ENCODE measurements at places on chromosomes 6 and 20.

DNA sequence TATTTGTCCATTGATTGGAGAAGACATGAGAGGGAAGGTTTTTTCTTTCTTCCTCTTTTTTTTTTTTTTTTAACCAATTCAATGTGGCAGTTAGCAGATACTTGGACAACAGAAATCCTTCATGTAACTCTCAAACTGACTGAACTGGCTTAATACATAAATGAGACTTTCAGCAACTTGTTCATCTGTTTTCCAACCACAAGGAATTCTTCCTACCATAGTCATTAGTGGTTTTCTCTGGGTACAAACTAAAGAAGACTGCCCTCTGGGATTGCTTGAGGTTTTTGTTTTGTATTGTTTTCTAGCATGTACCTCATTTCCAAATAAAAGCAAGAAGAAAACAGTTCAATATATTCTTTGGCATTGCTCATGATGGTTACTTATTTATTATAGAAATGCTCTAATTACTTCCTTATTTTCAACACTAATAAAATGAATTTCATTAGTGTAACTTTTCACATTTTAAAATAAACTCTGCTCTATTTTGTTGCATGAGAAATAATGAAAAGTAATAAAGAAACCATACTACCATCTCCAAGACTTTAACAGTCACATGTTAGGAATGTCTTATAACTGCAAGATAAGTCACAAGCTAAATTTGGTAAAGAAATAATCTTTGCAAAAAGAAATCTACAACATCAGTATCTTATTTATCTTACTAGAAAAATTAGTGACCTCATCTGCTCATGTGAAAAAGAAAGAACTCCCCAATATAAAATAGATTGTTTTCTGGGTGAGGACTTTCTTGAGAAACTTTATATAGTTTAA lies 52.0 kb downstream of the ME1 start:
- peak; percentile 54 for DNase-seq

GRCh38 chr6:57305107-57305506 lies 12.3 kb upstream of the PRIM2 start:
- no peak for DNase-seq

GRCh38 chr6:157806131-157806855 lies 16.8 kb upstream of the SNX9 start:
- DNase-seq: no peak

GRCh38 chr6:39054577-39055142 lies 6.1 kb downstream of the GLP1R start:
- DNase-seq: no peak

DNA sequence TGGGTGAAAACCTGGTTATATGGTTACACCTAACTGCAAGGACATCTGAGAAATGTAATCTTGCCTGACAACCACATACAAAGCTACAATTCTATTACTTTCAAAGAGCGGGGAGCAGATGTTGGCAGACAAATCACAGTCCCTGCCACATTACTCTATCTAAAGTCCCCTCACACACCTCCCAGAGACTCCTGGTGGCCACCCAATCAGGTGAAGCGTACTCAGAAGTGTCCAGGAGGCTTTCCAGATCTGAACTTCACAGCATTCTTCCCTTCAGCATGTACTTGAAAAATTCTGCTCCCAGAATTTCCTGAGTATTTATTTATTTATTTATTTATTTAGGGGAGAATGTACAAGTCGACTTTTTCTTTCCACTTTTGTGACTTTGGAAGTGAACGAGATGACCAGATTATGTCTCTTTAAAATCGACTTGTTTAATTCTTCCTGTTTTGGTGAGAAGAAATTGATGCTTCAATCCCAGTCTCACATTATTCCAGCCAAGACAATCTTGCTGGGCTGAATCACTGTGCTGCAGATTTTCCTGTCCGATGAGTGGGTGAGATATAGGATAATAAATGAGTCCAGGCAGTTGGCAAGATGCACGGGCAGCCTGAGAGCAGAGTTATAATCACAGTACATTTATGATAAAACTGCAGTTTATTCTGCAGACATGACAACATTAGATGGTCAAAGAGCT lies 46.9 kb upstream of the POPDC3 start:
- DNase-seq: peak; percentile 29

DNA sequence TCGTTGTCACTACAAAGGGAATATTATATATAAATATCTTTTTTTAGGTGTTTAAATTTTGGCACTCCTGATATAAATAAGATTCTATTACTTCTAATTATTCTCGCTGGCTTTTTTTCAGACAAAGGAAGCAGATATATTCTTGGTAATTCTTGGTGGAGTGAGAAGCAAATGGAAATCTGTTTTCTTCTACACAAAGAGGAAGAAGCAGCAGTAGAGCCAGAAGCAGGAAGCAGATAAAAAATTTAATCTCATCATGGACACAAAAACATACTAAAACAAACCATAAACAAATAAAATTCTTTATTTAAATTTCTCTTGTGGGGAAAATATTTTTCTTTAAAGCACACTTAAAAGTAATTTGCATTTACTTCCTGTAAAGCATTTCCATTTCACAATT lies 3.7 kb upstream of the KIAA0319 start:
- DNase-seq: no peak

- no peak for DNase-seq
Measured at GRCh38 chr6:37745748-37746147, 48.1 kb upstream of the MDGA1 start.

DNA sequence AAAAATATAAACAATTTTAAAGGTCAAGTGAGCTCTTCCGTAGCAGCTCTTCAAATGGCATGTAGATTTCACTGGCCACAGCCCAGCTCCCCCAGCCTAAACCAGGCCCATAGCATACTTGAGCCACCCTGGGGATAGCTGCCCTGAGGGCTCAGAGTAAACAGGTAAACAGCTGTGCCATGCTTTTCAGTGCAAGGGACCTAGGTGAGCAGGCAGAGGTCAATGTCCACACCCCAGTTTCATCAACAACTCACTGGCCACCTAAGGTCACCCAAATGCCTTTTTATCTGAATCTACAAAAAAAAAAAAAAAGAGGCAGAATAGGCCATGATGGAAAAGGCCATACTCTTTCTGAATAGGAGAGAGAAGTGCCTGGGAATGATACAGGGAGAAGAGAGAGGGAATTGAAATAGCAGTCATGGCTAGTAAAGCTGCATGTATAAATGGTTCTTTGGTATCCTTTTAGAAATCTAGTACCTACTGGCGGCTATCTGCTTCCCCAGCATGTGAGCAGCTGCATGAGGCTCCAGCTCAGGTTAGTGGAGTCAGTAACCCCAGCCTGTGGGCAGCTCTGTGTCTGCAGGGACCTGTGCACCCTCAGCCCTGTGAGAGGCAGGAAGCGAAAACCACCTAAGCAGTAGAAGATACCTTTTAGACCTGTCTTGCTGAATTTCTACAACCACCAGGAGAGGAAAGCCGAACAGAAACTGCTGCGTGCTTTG lies 77.0 kb downstream of the FOXA2 start:
- DNase-seq: no peak

- no peak for DNase-seq
Measured at GRCh38 chr6:89190741-89191140, 26.4 kb downstream of the GABRR1 start.

DNA sequence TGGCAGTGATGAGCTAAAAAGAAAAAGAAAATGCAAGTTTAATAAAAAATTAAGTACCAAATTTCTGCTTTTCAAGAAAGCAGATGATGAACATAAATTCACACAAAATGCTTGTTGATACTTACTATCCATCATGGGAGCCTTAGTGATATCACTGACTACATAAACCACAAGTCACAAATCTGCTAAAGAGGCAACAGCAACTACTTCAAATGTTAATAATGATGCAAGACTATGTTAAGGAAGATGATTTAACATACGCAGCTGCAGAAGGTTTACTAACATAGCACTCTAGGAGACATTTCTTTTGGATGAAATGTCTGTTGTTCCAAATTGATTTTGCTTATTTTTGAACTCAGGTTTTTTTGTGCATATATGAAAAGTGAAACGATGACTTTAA lies 18.6 kb downstream of the FYN start:
- no peak for DNase-seq

- DNase-seq: no peak
Measured at GRCh38 chr6:31780507-31781243, 3.5 kb upstream of the VWA7 start.

DNA sequence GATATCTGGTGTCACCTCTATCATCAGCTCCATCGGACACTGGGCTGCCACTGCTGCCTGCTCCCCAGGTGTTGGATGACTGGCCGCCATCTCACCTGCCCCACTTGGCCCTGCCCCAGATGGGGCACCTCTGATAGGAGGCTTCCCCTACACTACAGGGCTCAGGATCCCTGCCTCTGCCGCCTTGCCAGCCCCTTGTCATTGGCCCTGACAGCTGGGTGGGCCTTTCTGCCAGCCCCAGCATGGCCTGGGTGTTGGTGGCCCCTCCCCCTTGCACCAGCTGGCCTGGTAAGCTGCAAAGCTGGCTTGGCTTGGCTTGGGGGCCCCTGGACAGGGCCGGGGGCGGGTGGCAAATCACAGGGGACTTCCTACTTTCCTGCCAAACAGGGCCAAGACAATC lies 10.6 kb downstream of the PACSIN1 start:
- DNase-seq: no peak

DNA sequence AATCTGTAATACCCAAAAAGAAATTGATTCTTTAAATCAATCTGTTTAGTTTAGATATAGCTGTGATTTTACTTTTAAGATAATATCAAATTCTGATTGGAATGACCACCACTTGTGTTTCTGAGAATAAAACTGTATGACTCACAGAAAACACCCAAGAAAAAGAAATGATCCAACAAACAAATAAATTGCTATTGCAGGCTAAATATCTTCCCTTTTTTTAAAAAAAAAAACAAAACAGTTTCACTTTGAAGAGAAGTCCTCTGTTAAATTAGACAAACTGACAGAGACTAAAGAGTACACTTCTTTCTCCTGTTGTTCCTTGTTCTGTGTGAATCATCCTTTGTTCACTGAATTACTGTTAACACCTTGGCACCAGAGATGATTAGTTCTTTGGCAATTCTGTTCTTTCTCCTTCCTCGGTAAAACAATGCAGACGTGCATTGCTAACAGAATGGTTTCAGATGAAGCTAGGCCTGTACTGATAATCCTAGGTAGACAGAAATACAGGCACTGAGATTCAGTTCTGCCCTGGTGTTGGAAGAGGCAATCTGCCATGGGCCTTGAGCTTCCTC lies 895.2 kb upstream of the CITED2 start:
- peak; percentile 35 for DNase-seq

- peak; percentile 7 for DNase-seq
Measured at GRCh38 chr6:158323561-158323958, 11.3 kb downstream of the TULP4 start.

DNA sequence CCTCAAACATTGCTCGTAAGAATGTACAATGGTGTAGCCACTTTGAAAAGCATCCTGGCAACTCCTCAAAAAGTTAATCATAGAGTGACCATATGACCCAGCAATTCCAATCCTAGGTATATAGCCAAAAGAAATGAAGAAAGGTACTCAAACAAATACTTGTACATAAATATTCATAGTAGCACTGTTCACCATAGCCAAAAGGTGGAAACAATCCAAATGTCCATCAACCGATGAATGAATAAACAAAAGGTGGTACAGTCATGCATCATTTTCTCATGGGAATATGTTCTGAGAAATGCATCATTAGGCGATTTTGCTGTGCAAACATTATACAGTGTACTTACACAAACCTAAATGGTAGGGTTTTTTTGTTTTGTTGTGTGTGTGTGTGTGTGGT lies 74.4 kb upstream of the TBC1D7 start:
- DNase-seq: no peak

DNA sequence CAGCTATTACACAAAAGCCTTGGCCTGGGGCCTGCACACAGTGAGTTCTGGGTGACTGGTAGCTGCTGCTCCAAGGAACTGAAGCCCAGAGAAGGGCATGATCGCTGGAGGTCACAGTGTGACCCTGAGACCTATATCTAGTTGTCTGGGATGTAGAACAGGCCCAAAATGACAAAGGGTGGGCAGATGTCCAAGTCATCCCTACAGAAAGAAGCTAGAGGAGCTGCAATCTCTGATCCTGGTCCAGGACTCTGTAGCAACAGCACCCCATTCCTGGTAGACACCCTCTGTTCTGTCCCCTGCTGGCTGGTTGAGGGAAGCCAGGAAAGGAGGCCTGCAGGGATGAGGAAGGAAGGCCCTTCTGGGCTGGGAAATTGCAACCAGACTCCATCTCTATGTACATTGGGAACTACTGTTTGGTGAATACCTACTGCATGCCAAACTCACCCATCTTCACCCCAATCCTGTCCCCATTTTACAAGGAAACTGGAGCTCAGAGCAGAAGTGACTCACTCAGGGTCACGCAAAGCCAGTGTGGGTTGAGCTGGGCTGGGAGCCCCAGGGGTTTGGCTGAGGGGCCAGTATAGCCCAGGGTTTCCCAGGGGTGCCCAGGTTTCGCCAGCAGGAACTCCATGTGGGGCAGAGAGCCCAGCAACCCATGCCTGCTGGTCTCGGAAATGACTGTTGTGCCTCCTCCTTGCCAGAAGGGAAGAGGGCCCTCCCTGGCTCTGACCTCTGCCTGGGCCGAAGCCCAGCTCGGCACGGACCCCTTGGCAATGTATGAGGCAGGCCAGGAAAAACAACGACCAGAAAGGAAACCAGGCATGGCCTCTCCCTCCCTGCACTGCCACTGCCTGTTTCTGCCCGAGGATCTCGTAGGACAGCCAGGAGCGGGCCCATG lies 44.9 kb upstream of the TLDC2 start:
- DNase-seq: peak; percentile 71

DNA sequence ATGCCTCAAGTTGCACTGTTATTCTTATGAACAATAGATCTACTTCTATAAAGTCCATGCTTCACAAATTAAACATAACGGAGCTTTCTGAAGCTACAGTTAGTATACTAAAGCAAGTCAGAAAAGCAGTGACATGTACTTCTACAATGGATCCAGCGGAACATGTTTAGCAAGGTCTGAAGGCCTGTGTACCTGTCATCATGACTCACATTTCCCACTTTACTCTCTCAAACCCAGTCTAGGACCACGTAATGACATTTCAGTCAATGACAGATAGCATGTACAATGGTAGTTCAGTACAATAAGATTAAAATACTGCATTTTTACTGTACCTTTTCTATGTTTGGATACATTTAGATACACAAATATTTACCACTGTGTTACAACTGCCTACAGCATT lies 132.1 kb downstream of the MMS22L start:
- DNase-seq: no peak

All from fibroblast of pulmonary artery (primary cell).